ENCODE measurements at places on chromosomes 2 and 18.

DNA sequence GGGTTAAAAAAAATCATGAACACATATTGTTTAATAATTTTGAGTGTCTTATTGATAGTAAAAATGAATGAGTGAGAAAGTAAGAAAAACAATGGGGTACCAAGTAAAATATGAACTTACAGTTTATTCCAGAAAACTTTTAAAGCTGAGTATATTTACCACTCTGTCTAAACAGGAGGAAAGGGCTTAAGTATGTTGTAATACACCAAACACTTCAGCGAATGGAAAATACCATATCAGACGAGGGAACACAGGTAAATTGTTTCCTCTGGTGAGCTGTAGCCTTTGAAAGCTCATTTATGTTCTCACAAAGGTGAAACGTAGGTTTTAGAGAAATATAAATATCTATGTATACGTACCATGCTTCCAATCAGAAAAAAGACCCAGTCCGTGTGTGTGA is 1209.6 kb upstream of the ZEB2 start:
- no peak for DNase-seq

DNA sequence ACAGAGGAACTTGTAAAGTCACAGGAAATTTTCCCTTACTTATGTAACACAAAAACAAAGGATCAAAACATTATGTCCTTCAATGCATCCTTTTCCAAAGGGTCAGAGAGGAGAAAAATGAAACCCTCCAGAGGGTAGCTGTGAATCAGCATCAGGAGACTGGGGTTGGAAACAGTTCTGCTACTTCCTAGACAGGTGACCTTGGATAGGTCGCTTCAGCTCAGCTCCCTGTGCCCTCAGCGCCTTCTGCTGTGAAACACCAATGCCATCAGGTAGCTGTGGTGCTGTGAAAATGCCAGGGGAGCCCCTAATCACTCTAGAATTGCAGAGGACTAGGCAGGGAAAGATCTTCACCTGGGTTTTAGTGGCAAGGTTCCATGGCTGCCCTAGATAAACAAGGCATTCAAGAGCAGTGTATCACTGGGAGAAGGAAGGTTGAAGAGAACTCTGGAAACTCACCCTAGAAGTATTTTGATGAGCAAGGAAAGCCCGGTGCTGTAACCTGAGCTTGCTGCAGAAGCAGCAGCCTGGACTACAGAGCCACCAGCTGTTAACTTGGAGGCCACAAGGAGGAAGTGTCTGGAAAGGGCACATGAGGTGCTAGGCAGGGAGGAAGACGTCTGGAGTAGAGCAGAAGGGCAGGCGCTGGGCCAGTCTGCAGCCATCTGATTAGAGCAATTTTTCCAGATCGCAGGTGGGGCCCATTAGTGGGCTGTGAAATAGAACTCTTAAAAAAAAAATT is 100.7 kb upstream of the MCFD2 start:
- no peak for DNase-seq

DNA sequence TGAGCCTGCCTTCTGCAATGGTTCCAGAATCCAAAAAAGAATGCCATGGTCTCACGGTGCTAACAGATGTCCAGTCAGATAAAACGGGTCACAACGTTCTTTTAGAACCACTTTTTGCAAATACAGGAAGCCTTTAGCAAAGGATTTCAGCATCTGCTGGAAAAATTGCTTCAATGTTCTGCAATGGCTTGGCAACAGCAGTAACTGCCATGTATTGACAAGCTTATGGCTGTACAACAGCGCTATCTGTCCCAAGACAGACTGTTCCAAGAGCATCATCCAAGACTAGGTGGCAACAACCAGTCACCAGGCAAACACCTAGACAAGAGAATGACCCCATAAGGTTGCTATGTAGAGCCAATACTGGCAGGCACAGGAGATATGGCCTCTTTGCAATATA is 37.6 kb upstream of the RIOK3 start:
- no peak for DNase-seq

DNA sequence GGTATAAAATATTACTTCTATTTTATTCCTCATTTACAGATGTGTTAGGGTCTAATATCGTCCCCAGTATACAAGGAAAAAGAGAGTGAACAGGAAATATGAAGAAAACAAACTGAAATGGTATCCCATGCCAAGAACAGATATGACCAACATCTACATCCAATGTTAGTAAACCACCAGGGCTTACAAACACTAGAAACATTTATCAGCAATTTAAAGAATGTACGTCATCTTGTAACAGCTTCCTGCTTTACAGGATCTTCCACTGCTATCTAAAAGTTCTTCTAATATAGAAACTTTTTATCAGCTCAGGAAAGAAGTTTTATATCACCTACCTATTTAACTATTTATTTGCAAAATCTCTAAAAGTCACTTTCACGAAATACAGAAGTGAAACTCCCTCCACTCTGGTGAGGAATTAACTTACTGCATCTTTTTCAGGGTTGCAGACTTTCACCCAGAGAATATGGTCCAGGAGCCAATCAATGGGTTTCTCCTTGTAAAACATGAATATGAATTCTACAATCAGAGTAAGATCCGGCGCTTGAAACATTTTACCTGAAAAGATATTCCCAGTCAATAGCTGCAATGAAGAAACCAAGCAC is 35.2 kb downstream of the UNC50 start:
- DNase-seq: no peak

GRCh38 chr2:175435012-175435411 is 253.5 kb upstream of the ATP5MC3 start:
- DNase-seq: no peak

GRCh38 chr2:215071676-215072075 is 66.8 kb downstream of the ABCA12 start:
- no peak for DNase-seq

GRCh38 chr2:75729861-75730260 is 19.1 kb upstream of the GCFC2 start:
- DNase-seq: no peak

GRCh38 chr2:127196998-127197397 is 23.1 kb downstream of the CYP27C1 start:
- no peak for DNase-seq

DNA sequence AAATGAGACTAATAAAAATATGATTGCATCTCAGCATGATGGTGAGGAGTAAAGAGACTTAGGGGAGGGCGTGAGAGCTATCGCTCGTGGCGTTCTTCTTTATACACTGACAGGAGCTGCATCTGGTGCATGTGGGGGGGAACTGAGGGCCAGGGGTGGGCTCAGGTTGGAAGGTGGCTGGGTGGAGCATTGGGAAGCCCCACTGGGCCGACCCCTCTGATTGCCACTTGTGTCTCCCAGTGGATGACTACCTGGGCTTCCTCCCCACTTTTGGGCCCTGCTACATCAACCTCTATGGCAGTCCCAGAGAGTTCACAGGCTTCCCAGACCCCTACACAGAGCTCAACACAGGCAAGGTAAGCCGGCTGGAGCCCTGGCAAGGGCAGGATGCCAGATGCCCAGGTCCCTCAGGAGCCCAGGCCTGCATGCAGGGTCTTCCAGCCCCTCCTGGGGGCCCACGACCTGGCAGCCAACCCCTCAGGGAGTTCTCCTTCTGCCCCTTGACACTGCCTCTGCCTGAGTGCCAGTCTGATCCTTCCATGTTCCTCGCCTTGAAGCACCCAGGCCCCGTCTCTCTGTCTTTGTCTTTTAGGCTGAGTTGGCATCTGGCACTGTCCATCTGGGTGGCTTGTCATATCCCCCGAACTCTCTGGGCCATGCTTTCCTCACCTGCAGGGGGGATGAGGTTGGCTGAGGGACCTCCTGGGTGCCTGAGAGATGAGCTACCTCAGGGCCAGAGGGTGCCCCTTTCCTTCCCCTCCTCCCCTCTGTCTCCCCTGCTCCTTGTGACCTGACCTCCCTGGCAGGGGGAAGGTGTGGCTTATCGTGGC is 97.7 kb downstream of the DYSF start:
- no peak for DNase-seq

- DNase-seq: no peak
These were observed 155.5 kb upstream of the ID2 start for GRCh38 chr2:8526403-8526696.

GRCh38 chr2:199310771-199311585 is 146.8 kb downstream of the SATB2 start:
- DNase-seq: no peak

DNA sequence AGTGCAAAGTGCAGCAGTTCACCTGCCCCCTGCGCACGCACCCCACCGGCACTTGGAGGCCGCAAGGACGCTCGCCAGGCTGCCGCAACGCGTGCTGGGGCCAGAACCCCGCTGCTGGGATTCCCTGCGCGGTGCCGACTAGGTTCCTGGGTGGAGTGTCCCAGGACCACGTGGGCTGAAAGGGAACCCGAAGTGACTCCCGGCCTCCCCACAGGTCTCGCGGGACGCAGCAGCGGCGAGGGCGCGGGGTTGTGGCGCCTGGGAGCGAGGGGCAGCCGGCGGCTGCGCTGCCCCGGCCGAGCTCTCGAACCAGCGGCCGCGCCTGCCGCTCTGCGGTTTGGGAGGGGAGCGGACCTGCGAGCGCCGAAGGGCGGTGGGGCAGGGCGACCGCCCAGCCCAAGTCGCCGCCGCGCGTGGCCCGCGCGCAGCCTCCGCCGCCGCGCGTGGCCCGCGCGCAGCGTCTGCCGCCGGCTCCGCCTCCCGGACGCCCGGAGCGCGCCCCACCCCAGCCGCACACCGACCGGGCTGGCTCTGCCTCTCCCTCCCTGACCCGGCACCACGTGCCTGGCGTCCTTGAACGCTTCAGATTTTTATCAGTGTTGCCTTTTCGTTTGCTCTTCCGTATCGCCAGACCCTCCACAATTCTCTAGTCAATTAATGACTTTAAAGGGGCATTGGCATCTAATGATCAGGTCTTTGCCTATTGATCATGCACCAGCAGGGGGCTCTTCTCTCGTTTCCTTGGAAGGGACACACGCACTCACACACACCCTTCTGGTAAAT is at the start of gene FTCDNL1:
Gene FTCDNL1, minus strand, starts transcription at position 475 of the 783 bp plus-strand sequence. CDS start 2,230 bp downstream, outside the sequence.
- peak; percentile 75 for DNase-seq

DNA sequence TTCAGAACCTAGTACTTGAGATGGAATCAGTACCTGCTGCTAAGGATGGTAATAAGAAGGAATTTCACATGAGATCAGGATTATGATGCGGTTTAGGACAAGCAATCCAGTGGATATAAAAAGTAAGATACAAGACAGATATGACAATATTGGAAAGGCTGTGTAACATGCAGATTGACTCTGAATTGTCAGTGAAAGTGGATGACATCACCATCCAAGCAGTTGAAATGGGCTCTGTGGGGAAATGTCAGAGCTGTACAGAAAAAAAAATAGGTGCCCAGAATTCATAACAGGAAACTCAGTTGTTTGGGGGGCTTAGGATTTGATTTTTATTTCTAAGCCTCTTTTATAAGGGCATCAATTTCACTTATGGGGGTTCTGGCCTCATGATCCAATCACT is 438.3 kb downstream of the SPAG16 start:
- DNase-seq: no peak

DNA sequence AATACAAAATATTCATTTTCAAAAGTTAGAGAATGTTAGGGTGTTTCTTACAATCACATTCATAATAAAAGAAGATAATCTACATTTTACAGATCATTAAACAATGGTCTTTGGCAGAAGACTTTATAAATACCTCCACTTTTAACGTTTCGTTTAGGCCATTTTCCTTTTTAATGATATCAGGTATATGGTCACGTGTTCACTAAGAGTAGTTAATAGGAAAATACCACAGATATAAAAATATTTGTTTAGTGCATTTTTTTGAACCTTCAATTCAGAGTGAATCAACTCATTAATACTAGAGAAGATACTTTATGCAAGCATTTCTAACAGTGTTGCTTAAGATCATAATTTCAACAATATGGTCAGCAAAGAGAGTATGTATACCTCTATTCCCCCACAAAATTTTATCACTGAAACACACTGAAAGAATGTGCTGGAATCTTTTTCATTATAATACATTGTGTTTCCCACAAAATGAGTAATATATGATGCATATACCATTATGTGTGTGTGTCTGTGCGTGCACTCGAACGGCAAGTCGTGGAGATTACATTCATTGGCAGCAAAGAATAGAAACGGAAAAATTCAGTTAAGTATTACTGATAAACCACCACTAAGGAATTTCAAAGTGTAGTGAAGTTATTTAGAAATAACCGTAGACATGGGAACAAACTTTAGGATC is 319.9 kb upstream of the THUMPD2 start:
- no peak for DNase-seq

DNA sequence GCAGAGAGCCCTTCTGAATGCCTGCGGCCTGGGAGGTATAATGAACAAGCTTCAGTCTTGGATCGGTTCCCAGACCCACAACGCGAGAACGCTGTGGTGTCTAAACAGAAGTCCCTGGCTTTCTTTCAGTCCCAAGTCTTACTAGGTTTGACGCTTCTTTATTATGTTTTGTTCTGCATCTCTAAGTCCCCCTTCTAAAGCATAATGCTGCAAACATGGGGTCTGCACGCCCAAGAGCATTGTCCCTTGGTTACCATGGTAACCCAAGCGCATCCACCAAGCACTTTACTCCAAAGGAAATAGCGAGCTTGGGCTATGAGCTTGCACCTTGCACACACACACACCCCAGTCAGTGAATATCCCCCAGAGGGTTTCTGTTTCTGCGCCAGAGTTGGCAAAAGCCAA is 193.7 kb downstream of the INO80D start:
- no peak for DNase-seq

GRCh38 chr2:114753145-114753544 is 310.7 kb downstream of the DPP10 start:
- no peak for DNase-seq

DNA sequence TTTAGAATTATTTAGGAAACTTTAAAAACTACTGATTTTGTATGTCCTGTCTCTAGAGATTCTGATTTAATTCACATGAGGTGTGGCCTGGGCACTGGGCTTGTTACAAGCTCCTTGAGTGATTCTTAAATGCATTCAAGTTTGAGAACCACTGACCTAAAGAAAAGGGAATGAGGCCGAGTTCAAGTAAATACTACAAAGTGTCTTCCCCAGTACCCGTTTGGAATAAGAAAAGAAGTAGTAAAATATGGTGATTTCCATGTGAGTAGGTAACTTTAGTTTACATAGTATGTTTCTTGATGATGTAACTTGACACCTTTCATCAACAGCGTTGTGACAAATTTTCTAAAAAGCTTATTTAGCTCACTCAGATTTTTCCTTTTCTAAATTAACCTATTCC is 1022.9 kb upstream of the NRXN1 start:
- no peak for DNase-seq

- no peak for DNase-seq
These were observed 1091.5 kb upstream of the GYPC start for GRCh38 chr2:125564471-125564870.
